ENCODE measurements at places on chromosomes 2 and 18. TPM values are rescaled to one million over a fixed set of nuclear protein-coding genes. Genes with fewer than 3 reads are reported as not detected.

DNA sequence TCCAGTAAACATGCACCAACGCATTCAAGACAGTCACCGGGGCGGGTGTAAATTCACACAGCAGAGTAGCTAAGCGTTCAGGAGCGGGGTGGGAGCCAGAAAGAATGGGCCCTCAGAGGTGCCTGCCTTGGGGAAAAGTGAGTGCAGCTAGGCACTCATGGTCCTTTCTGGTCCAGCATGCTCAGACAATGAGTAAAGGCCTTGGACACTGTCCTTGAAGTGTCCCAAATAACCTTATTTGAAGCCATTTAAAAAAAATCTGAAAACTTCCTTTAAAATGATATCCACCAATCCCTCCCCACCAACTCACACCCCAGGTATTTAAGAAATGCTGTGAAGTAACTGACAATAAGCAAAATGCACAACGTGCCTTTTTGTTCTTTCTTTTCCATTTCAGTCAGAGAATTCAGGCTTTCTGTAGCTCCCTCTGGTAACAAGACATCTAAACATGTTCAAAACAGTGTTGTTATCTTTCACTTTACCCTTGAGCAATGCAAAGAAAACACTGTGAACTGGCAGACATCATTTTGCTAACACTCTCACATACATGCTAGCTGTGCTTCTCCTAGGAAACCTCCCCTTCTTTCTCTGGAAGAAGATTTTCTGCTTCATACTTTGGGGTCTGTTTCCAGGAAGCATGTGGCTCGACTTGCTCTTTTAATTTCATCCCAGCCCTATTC is 445.1 kb upstream of the SPRED2 start:
- no peak for DNase-seq

GRCh38 chr2:156396126-156396525 is 40.1 kb upstream of the GPD2 start:
- DNase-seq, result no peak

GRCh38 chr2:182642328-182642727 is 73.7 kb upstream of the DNAJC10 start:
- no peak for DNase-seq

DNA sequence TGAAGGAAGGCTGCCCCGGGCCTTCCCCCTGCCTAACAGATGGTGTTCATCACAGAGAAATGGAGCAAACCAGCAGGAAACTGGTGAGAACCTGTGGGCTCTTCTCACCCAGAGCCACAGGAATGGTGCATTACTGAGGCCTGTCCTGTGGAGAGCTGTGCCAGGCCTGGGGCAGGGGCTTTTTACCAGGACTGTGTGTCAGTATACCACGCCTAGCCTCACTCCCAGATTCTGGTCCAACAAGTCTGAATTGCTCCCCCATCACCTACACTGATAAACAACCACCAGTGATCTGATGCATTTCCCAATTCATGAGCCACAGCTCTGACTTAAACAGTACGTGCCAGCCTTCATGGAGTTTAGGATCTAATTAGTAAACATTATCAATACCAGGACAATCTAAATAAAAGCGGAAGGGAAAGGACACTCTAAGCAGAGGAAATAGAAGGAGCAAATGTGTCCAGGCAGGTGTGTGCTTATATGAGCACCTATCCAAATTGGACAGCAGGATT is 8.9 kb upstream of the DGUOK start:
- no peak for DNase-seq

DNA sequence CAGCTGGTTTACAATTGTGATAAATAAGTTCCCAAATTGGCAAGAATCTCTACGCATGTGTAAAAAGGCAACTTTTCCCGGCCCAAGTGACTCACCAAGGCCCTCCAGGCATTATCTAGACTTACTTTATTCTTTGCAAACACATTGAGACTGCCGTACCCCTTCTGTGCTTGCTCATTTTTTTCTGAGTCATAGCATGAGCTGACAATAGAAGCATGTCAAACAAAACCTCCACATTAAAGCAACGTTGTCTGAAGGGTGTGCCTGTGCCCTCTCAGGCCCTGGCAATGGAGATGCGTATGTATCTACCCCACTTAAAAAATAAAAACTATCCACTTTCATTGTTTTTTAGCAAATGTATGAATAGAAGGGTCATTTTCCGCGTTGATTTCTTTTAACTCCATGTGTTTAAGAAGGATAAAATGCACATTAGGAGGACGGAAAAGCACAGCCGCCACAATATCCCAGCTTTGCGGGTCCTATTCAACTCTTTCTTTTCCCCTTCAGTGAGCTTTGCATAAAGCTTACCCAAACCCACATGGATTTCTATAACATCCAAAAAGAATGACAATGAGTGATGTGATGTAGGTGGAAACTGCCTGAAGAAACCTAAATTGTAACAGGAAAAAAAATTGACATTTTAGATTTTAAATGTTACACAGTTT is 298.2 kb downstream of the CDCA7 start:
- no peak for DNase-seq

GRCh38 chr2:23401427-23402204 is 16.6 kb downstream of the KLHL29 start:
- no peak for DNase-seq

GRCh38 chr2:101277111-101277510 is 24.4 kb downstream of the CNOT11 start:
- no peak for DNase-seq

GRCh38 chr2:127586136-127586535 is 50.7 kb downstream of the MYO7B start:
- no peak for DNase-seq

DNA sequence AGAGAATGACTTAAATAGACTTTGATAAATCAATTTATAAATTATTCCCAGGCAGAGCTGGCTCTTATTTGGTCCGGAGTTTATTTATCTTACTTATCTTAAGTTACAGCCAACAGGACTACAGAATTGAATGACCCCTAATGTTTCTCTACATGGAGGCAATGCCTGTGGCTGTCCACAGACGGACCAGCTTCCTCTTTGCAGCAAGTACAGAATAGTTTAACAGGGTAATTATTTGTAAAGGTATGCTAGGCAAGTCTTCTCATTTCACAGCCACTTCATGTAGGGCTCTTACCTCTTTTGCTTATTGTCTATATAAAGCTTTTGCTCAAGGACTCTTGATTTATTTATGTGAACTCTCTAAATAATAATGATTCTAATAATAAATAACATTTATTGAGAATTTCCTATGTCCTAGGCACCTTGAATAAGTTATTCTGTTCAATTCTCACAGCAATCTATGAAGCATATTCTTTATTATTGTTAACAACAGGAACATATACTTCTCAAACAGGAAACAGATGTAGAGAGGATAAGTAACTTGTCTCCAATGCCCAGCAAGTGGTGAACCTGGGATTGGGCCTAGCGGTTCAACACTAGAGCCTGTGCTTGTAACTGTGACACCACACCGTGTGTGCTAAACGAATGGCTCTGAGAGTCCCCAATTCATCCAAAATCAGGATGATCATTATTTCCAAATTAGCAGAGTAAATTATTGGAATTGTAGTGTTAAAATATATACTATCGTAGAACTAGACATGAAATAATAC is 58.8 kb upstream of the NXPH2 start:
- no peak for DNase-seq

DNA sequence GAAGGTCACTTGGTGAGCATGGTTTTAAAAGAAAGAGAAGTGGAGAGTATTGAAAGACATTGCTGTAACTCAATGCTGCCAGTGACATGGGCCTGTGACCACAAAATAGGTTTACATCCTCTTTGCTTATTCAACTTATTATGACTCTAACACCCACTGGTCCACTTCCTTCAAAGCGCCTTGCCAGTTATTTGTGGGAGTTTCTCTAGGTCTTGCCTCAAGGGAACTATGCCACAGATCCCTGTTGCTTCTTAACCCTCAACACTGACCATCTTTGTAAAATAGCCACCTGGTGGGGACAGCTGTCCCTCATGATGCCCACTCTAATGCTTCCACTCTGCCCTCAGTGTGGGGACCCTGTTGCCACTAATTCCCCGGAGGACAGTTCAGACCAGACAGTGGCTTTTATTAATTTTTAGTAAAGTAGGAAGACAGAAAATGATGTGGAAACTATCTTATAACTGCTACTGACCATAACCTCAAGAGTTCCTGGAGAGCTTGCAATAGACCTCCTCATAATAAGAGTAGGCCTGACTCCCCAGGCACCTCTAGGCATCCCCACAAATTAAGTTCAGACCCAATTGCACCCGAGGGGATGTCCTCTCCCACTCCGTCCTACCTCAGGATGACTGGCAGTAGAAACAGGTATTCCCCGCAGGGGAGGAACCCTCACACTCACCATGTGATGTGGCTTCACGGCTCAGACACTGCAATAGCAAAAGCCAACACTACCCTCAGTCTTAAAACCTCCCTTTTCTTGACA is 31.3 kb upstream of the SLC25A52 start:
- no peak for DNase-seq

GRCh38 chr18:45920367-45920766 is 46.8 kb downstream of the EPG5 start:
- DNase-seq, result no peak

DNA sequence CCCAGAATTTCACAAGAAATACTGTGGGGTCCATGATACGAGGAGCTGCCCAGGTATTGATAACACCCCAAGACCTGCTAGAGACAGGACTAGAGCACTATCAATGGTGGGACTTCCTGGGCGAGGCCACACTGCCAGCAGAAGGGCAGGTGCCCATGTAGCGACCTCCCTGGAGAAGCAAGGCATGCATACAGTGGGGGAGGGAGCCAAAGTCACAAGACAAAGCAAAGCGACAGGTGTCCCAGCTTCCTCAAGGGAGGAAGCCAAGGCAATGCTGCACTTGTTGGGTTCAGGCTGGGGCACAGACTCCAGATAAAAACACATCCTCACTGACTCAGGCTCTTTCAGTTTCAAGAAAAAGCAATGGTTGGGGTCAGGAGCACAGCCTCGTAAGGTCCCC is 7.5 kb downstream of the CD207 start:
- DNase-seq, result no peak

GRCh38 chr2:72150157-72150860 is 2.6 kb upstream of the CYP26B1 start:
- DNase-seq, result peak; percentile 86

- DNase-seq, result no peak
Observed at GRCh38 chr2:45918463-45919159, 267.1 kb downstream of the PRKCE start.

DNA sequence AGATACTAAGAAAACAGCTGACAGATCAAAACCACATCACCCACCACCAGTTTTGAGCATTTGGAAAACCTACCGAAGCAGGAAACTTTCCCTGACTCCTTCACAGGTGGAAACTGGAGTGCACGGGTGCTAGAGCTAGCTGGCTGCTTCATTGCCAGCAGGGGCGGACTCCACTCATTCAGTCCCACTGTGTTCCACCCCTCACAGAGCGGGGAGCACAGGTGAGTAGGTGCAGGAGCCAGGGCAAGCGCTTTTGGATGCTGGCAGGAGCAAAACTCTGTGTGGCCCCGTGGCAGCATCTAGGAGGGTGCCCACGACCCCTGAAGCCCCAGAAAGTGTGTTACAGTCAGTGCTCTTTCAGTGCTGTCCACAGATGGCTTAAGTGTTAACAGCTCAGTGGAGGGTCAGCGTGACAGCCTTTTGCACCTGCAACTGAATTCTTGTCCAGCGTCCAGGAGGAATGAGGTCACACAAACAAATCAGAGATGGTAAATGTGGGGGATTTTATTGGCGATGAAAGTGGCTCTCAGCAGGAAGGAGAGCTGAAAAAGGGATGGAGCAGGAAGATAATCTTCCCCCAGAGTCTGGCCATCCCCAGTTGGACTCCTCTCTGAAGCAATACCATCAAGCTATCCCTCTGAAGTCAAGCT is 71.1 kb downstream of the TMEM163 start:
- no peak for DNase-seq

DNA sequence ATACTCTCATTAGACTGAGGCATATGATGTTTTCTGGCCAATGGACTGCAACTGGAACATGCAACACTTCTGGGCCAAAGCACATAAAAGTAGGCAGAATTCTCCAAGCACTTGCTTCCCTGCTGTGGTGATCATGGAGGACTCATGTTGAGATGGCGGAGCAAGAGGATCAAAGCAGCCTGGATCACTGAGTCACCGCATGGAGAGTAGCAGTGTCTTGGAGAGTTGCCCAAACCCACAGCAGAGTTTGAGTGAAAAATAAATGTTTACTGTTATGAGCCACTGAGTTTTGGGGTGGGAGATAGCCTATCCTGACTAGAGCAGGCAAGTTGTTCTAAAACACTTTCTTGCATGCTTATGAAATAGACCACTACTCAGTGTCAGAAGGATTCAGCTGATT is 359.5 kb downstream of the ZNF521 start:
- DNase-seq, result no peak

- DNase-seq, result no peak
Observed at GRCh38 chr2:175476948-175477347, 295.4 kb upstream of the ATP5MC3 start.

DNA sequence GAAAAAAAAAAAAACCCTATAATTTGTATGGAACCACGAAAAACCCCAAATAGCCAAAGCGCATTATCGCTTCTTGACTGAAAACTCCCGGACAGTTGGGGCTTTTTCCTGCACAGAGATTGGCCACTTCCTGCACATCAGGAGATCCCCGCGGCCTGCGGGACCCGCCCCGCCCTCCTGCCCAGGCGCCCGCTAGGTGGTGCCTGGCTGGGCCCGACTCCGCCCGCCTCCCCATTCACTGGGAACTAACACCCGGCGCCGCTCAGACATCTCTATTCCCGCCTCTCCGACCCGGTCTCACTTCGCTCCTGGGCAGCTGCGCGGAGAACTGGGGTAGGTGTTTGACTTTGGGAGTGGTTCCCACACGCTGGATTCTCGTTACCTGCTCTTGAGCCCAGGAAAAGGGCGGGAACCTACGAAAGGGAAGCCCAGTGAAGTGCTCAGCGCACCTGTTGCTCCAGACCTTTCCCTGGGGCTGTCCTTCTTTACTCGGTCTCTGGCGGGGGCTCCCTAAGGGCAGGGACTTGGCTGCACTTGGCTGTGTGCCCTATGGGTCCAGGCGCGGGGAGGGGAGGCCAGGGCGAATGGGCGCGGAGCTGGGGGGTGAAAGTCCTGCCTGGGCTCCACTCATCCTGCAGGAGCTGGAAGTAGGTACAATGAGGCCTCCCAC is at the start of gene HMSD:
TSS of gene HMSD (plus strand) at position 234 of the 670 bp plus-strand sequence. CDS start 4,155 bp downstream, outside the sequence.
- DNase-seq, result no peak

- DNase-seq, result no peak
Observed at GRCh38 chr2:146388757-146389156, 1456.1 kb upstream of the ACVR2A start.

- no peak for DNase-seq
Observed at GRCh38 chr2:65500310-65501040, 68.1 kb upstream of the SPRED2 start.

- no peak for DNase-seq
Observed at GRCh38 chr2:10274376-10274775, 28.3 kb upstream of the HPCAL1 start.

GRCh38 chr2:20126040-20126439 is 74.6 kb upstream of the LAPTM4A start:
- DNase-seq, result no peak

PROKR1 gene
- total RNA-seq, result 0.10 TPM

GPR75 gene
- 2.3 TPM for total RNA-seq

TMEM169 gene
- 0.69 TPM for total RNA-seq

SRD5A2 gene
- not detected for total RNA-seq

SULT1C4 gene
- 14.7 TPM for total RNA-seq

GPAT2 gene
- total RNA-seq, result 1.2 TPM

CPLX4 gene
- not detected for total RNA-seq

UGT1A8 gene
- not detected for total RNA-seq

Data from skin of body (tissue), 3 donors.